ENCODE measurements at places on chromosomes 3 and 15.

- DNase-seq = no peak
Observed at GRCh38 chr3:112785321-112786001, 61.2 kb downstream of the CD200R1L start.

DNA sequence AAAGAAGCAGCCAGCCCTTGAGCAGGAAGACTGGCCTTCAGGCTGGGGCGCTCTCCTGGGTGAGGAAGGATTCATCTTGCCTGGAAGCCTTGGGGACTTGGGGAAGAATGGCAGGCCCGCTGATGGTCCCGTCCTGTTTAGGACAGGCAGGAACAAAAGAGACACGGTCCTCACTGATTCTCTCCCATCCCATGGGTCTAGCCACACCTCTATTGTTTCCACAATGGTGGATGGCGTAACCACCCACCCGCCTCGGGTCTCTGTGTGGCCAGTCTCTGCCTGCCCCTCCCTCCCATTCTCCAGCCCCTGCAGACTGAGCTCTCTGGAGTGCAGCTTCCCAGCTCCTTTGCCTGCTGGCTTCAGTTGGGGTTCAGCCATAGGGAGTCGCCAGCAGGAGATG is 284.3 kb downstream of the UACA start:
- no peak for DNase-seq

DNA sequence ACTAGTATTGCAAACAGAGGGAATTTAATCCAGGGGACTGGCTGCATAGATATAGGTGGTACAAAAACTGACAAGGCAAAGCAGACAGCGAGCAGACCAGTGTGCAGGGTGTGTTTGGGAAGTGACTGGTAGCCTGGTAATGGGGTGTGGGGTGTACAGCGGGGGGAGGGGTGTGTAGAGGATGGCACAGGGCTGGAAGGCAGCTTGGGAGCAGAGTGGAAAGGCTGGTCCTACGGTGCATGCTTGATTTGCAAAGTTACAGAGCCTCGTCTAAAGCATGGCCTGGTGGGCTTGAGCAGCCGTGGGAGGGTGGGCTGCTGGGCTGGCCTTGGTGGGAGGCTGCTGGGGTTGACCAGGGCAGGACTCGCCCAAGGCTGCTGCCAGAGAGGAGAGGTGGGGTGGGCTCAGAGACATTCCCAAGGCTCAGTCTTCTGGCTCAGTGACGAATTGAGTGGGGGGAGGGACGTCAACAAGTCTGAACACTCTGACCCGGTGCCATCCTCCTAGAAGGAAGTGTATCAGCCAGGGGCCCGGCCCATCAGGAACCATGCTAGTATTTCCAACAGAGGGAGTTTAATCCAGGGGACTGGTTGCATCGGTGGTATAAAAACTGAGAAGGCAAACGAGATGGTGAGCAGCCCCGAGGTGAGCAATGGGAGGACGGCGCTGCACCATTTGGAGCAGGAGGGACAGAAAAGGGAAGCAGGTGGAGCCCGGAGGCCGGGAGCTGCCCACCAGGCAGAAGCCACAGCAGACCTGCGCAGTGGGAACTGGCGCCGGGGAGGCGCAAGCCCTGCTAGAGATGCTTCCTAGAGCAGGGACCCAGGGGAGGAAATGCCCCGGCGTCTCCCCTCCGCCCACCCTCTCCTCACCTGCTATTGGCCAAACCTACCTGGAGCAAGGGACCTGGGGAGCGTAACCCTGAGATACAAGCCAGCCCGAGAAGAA is 29.2 kb downstream of the CPN2 start:
- peak; percentile 68 for DNase-seq

DNA sequence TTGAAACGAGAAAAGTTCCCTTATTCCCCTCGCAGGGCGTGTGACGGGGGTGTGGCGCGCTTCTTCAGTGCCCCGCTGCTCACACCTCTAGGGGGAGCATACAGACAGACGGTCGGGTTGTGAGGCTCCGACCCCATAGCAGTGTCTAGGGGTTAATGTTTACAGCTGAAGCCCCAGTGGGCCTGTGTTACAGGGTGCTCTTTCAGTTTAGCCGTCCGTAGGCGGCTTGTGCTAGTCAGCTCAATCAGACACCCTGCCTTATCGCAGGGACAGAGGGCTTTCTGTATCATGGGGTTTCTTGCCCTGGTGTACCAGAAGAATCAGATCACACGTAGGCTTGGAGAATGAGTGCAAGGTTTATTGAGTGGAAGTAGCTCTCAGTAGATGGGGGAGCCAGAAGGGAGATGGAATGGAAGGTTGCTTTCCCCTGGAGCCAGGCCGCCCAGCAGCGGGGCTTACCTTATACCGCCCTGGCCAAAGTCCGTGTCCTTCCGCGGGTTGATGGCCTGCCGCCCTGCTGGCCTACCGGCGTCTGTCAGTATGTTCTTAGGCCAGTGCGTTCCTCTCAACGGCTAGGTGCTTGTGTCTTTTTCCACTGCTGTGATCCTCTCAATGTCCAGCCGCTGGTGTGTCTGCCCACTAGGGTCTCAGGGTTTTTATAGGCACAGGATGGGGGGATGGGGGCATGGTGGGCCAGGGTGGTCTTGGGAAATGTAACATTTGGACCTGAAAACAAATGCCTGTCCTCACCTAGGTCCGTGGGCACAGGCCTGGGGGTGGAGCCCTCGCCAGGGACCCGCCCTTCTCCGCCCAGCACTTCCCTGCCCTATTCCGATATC is 32.2 kb upstream of the ACP3 start:
- DNase-seq = no peak

DNA sequence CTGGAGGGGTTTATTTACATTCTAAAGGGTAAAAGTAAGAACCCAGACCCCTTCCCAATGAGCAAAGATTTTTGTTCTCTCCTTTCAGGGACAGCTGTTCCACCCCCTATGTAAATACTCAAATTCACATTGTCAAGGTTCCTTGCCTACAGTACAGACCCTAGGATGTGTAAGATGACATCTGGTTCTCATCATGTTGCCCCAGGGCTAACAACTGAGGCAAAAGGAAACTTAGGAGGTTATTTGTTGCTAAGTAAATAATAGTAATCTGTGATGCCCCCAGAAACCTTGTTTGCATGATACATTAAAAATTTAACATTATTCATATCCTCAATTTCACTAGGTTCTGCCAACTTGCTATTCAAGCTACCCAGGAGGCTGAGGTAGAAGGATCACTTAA is 135.0 kb upstream of the CCNL1 start:
- DNase-seq = no peak
